ENCODE measurements at places on chromosomes 6 and 20.

DNA sequence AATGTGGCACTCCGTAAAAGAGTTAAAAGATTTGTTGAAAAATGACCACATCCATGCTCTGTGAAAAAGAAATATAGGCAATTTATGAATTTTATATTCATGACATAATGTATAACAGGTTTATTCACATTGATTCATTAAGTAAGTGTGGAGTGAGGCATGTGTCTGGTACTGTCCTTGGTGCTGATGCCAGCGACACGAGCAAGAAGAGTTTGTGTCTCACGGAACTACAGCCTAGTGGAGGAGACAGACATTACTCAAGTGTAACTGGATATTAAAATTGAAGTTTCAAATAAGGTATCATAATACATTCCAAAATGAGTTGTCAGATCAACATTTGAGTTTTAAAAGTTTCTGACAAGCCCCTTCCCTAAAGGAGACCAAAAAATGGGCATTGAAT lies 158.2 kb upstream of the PRND start:
- no peak for DNase-seq

GRCh38 chr20:17530716-17531664 lies at the start of gene BFSP1:
Gene BFSP1 (minus strand): TSS chr20:17531379. CDS start chr20:17531329, 50 bp downstream.
- peak; percentile 66 for DNase-seq

DNA sequence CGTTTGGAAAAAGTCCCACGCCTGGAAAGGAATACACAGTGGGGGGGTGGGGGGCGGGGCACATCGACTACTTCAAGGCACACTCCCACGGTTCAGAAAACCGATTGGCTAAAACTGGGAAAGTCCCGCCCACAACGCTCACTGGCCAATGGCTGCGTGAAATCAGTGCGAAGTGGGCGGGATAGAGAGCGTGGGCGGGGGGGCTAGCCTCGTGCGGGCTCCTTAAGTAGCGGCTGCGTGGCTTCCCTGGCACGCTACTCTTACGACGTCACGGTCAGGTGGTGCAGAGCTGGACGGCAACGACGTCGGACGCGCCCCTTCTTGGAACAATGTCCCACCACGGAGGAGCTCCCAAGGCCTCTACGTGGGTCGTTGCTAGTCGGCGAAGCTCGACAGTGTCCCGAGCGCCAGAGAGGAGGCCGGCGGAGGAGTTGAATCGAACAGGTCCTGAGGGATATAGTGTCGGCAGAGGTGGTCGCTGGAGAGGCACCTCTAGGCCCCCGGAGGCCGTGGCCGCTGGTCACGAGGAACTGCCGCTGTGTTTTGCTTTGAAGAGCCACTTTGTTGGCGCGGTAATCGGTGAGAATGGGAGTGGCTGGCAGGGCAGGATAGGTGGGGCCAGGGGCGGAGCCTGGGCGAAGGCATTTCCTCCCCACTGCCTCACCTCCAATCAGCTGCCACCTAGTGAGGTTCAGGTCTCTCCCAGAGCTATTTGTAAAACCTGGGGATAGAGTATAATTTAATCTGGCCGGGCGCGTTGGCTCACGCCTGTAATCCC lies at the start of gene DDX43:
TSS of gene DDX43 (plus strand) at position 252 of the 778 bp plus-strand sequence. CDS start at position 330, 78 bp downstream.
- peak; percentile 60 for DNase-seq

GRCh38 chr6:68043122-68043398 lies 592.0 kb upstream of the ADGRB3 start:
- no peak for DNase-seq

Data from activated naive CD8-positive, alpha-beta T cell treated with anti-CD3 and anti-CD28 coated beads, Interleukin-2, amount 10 ng/mL, durations not matched to agents 7 days and 5 days (primary cell).